Epithelial cell of proximal tubule (primary cell): ENCODE measurements at places on chromosomes 11 and 22.

DNA sequence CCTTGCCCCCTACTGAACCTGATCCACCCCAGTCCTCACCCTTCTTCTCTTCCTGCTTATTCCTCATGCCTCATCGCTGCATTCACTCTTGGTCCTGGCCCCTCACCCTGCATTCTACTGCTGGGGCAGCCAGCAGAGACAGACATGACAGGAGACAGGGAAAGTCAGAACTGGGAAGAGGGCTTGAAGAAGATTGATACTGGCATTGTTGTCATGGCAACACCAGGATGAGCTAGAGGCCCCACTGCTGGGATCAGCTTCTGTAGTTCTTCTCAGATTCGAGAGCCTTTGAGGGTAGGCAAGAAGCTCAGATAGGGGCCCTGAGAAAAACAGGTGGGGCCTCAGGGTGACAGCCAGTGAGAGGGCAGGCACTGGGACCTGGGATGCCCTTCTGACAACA, 264.3 kb downstream of the MIAT start:
- DNase-seq = no peak

GRCh38 chr22:27223317-27224177, 566.2 kb downstream of the MIAT start:
- no peak for DNase-seq

GRCh38 chr11:92362989-92363388, 138.4 kb downstream of the FAT3 start:
- no peak for DNase-seq

DNA sequence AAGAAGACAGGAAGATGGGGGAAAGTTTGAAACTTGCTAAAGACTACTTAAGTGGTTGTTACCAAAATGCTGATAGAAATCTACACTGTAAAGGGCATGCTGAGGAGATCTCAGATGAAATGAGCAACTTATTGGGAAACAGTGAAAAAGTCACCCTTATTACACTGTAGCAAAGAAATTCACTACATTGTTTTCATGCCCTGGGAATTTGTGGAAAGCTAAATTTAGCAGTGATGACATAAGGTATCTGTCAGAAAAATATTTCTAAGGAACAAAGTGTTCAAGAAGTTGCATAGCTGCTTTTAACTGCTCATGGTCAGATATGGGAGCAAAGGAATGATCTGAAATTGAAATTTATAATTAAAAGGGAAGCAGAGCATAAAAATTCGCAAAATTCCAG, 702.4 kb upstream of the LRRC4C start:
- no peak for DNase-seq

DNA sequence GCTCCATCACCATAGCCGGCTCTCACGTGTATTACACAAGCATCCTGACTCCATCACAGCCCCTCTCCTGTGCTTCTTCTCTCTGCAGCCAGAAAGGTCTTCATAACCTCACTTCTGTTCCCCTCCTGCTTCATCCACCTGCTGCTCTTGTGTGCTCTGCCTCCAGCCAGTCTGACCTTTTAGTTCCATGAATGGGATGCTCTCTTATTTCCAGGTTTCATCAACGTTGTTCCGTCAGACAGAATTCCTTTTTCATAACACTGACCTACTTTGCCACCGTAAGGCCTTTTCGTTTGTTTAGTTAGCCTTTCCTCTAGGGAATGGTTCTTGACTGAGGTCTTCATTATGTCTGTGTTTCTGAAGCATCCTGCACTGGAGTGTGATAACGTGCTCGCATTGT, 18.8 kb downstream of the GRAMD1B start:
- no peak for DNase-seq

DNA sequence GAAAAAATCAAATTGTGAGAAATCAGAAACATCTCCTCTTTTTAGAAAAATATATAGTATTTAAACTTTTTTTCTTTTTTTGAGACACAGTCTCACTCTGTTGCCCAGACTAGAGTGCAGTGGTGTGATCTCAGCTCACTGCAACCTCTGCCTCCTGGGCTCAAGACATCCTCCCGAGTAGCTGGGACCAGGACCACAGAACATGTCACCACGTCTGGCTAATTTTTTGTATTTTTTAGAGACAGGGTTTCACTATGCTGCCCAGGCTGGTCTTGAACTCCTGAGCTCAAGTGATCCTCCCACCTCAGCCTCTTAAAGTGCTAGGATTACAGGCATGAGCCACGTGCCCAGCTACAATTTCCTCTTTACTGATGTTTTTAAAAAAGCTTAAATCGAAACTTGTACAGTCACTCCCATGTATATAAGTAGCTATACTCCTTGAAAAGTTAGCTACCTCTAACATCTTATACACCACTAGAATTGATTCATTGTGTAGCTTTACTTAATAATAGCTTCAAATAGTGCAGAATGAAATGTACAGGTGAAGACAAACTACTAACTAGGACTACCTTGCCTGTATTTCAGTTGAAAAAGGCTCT, 10.3 kb downstream of the EIF4G2 start:
- DNase-seq = no peak

- no peak for DNase-seq
These were observed 155.1 kb upstream of the CADM1 start for GRCh38 chr11:115659061-115659963.

DNA sequence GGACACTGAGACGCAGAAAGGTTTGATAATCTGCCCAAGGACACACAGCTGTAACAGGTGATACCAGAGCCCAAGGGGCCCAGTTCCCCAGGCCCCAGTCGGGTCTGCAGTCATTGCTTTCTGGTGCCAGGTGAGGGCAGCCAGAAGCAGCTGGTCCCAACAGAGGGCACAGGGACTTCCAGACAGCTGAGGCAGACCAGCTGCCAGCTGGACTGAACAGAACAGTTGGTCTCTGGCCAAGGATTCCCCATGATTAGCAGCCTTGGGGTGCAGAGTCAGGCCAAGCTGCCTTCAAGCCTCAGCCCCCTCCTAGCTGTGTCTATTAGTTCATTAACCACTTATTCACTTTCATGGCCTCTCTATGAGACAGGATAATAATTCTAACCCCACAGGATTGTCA, 105.6 kb downstream of the RRAS2 start:
- DNase-seq = no peak

DNA sequence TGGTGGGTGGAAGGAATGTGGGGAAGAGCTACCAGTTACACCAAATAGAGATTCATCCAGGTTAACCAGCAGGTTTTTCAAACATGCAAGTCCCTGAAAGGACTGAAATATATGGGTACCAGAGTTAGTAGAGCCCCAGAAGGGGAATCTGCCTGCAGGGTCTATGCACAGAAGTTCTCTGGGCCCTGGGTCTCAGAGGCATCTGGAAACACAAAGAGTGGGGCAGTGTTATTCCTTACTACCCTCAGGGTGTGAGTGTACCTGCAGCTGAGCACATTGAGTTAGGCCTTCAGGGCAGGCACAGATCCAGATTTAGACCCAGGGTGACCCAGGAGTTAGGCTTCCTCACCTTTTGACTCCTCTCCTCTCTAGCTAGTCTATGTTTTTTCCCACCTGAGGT, 43.9 kb upstream of the SWAP70 start:
- DNase-seq = no peak

DNA sequence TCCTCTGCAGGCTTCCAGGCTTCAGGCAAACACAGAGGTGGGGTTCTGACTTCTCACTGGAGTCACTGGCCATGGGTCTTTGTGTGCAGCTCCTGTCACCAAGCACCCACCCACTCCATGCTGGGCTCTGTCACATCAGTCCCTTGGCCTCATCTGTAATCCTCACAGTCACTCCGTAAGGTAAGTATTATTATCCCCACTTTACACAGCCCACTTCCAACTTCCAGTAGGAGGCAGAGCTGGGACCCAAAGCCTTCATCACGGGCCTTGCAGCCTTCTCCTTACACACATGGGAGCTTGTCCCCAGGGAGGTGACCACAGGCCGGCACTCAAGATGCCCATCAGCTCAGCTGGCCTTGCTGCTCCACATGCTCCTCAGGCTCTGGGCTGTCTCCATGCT, 266.7 kb upstream of the B3GAT1 start:
- DNase-seq = no peak

GRCh38 chr11:78727816-78728215, 153.2 kb upstream of the NARS2 start:
- DNase-seq = no peak

DNA sequence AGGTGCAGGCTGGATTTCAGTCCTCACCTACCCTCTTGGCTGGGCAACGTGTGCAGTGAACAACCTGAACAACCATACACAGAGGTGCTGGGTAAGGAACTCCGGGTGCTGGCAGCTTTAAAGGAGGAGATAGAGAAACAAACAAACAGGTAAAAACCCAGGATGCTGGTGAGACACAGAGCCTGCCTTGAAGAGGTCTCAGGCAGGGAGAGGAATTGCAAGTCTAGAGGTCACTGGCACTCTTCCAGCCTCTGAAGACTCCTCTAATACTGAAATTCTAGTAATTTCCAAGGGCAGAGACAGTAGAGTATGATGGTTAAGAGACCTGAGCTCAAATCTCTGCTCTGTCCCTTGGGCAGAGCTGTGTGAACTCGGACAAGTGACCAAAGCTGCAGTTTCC, 192.5 kb downstream of the CEP164 start:
- no peak for DNase-seq

- DNase-seq = no peak
These were observed 1.2 kb downstream of the FIBP start for GRCh38 chr11:65886826-65887722.

GRCh38 chr22:47841156-47841555, 1078.7 kb downstream of the TBC1D22A start:
- no peak for DNase-seq

DNA sequence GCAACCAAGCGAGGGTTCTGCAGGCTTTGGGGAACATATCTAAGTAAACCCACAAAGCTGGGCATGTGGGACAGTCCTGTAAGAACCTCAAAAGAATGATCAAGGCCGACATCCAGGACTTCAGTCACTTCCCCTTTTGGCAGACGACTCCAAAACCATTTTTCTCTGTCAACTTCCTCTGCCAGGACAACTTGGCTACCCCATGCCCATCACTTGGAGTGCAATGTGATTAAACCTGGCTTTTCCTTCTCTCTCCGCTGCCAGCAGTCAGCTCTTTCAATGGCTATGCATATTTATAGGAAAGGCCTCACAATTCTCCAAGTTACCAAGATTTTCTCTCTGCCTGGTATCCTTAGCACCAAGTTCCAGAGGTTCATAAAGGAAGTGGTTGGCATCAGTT, 78.9 kb downstream of the C11orf58 start:
- no peak for DNase-seq

DNA sequence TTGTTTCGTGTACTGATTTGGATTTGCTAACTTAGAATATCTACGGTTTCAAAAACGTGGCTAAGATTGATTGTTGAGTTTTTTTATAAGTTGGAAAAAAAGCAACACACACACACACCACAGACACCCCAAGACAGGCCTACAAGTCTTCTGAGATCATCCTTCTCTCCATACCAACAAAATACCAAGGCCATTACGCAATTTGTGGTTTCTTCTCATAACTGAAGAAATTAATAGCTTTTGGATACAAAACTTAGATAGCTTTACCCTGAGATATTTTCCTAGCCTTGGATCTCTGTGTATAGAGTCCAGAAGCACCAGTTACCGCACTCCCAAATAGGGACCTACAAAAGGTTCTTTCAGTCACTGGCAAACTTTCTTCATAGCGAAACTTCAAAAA, 113.6 kb downstream of the SIK3 start:
- no peak for DNase-seq

DNA sequence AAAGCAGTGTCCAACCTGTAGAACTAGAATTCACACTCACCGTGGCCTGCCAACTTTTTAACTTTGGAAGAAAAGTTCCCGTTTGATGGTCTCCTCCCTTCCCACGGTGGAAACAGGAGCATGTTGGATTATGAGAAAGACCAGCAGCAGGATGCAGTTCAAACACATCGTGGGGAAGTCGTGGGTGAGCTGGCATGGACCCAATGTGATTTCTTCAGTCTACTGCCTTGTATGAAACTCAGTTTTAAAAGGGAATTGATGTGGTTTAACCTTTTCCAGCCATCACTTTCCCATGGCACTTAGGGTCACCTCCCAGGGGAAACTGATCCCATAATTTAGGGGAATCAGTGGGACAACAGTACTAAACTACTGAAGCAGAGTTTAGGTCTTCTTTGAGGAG, 318.3 kb downstream of the CADM1 start:
- no peak for DNase-seq

DNA sequence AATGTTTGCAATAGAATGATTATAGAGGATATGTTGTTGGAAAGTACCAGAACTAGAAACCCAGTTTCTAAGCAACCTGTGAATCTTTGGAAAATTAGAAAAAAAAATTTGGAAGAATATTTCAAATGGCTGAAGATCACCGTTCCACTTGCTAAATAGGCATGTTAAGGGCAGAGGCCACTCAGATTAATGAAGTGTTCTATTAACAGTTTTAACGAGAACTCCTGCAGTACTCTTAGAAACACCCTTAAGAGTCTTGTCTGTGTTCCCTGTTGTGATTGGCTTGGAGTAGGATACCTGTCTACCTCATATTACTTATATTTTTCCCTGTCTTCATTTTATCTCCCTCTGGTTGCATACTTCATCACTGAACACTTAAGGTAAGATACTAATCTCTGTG, 4.6 kb downstream of the C11orf54 start:
- DNase-seq = peak; percentile 46

DNA sequence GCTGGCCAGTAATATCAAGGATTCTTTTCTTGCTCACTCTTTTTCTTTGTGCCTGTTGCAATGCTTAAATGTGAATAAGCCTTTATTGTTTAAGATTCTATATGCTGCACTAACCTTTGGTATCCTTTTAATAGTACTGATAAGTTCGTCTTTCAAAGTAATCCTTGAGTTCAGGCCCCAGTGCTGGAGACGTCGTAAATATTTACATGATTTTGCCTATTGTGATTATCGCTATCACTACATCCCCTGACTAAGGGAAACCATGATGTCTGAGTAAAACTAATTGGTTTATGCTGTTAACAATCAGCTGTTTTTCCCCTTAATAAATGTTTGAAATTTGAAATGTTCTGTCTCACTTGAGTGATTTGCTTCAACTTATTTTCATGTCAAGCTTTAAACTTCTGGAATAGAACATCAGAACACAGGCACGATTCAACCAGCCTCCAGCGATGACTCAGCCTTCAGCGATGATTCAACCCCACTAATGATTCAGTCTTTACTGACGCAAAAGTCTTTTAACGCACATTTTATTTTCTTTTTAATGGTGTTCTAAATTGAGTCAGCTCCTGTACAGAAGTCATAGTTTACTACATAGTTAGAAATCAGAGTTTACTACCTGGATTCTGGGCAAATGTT, 3.9 kb downstream of the HTATIP2 start:
- DNase-seq = peak; percentile 72

DNA sequence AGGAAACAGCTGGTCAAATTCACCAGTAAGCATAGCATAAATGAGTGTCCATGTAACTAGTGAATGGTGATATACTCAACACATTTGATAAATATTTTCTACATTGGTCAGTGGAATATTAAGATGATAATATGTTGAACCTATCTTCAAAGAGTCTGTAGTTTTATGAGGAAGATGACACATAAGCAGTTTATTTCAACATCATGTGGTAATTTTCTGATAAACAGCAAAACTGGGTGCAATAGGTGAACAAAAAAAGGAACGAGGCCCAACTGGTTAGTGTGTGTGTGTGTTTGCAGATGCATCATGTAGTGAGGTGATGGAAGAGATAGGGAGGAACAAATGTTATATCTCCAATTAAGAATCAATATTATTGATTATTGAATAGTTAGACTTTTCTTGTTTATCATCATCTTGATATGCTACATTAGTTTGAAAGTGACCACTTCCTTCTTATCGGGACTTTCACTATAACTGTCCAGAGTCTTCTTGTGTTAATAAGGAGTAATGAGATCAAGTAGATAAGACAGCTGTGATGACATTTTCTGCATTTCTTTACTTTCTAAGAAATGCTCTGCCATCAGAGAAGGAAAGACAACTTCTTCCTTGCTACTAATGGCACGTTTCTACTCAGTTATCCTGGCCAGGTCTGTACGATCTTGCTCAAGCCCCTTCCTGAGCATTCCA, 270.7 kb downstream of the ETS1 start:
- DNase-seq = no peak
